ENCODE measurements at places on chromosomes 16 and 17. TPM values are rescaled to one million over a fixed set of nuclear protein-coding genes. Genes with fewer than 3 reads are reported as not detected.

The TNFAIP1 gene
- total RNA-seq, result 36.6 TPM

The KRTAP4-4 gene
- not detected for total RNA-seq

The CNTD1 gene
- total RNA-seq, result not detected

The KRTAP3-2 gene
- not detected for total RNA-seq

The CLEC3A gene
- total RNA-seq, result not detected

The BRIP1 gene
- total RNA-seq, result 8.2 TPM

The USH1G gene
- not detected for total RNA-seq

The ITGA2B gene
- under 0.01 TPM for total RNA-seq

The ZG16 gene
- total RNA-seq, result not detected

The ZMYND15 gene
- not detected for total RNA-seq

The CHST4 gene
- total RNA-seq, result not detected

The ZNF423 gene
- 1.3 TPM for total RNA-seq

The KCTD19 gene
- total RNA-seq, result not detected

The SEPTIN1 gene
- not detected for total RNA-seq

The KRTAP1-1 gene
- total RNA-seq, result not detected

The MGAT5B gene
- 0.97 TPM for total RNA-seq

The KRT32 gene
- not detected for total RNA-seq

The DOC2B gene
- total RNA-seq, result not detected

All from epithelial cell of umbilical artery (primary cell).